ENCODE measurements at places on chromosomes 13 and 19. TPM values are rescaled to one million over a fixed set of nuclear protein-coding genes. Genes with fewer than 3 reads are reported as not detected.

NLRP11 gene
- total RNA-seq: not detected

DNA sequence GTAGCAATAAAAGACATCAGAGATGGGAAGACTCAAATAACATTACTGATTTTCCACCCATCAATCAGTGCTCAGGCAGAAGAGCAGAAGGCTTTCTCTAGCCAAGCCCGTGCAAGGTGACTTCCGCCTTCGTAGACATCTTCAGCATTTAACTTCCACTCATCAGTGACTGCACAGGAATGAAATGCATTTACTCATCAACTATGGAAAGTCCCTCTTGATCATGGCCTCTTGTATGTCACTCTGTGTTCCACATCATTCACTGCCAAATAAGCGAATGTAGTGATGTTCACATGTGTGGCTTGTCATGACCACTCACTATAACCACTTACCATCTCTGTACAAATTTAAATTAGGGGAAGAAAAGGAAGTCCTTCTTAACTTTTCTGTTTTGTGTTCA lies 49.4 kb downstream of the SACS start:
- DNase-seq: no peak

- no peak for DNase-seq
Observed at GRCh38 chr13:57624565-57625435, 6.7 kb upstream of the PCDH17 start.

DNA sequence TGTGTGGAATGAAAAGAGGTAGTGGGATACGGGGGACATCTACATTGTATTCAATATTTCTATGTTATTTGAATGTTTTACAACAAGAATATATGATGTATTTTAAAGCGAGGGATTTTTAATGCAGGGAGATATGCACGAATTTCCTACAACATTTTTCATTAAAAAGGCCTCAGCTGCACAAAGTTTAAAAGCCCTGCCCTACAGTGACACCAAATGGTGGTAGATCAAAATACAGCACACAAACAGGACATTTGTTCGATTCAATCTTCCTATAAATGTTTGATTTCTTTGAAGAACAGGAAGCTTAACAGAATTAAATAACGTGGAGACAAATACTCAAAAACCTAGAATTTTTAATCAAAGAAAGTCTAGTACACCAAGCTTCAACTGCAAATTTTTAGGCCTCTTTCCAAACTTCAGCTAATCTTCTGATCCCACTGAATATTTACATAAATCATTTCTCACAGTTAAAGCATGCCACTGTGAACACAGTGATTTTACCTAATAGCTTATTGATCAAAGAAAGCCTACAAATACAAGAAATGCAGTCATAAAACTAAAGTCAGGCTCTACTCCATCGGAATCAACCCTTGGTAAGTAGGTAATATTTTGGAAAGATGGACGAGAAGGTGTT lies 257.2 kb downstream of the DIAPH3 start:
- no peak for DNase-seq

DNA sequence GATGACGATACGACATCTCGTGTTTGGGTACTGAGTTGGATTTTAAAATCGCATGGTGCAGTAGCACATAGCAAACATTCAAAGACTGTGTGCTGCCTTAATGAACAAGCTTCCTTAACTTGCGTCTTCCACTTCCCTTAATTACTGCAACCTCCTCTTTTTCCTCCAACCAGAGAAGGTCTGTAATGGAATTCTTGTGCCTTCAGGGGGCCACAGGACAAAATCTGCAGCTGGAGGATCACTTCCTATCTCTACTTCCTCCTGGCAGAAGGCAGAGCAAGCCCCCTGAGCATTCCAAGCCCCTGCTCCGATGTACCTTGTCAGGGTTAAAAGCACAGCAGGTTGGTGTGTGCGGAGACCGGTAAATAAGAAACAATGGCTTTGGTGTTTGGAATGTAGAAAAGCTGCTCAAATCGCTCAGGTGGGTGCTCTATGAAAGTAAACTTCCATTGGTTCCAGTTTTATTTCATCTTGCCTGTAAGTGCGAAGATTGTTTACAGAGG lies 151.3 kb upstream of the UQCRFS1 start:
- no peak for DNase-seq

- no peak for DNase-seq
Observed at GRCh38 chr19:57302020-57302465, 18.2 kb upstream of the ZNF543 start.

GZMM gene
- total RNA-seq: 0.74 TPM

GRCh38 chr19:14555918-14556661 lies 15.8 kb downstream of the NDUFB7 start:
- DNase-seq: no peak

SIGLEC12 gene
- total RNA-seq: 0.42 TPM

DNA sequence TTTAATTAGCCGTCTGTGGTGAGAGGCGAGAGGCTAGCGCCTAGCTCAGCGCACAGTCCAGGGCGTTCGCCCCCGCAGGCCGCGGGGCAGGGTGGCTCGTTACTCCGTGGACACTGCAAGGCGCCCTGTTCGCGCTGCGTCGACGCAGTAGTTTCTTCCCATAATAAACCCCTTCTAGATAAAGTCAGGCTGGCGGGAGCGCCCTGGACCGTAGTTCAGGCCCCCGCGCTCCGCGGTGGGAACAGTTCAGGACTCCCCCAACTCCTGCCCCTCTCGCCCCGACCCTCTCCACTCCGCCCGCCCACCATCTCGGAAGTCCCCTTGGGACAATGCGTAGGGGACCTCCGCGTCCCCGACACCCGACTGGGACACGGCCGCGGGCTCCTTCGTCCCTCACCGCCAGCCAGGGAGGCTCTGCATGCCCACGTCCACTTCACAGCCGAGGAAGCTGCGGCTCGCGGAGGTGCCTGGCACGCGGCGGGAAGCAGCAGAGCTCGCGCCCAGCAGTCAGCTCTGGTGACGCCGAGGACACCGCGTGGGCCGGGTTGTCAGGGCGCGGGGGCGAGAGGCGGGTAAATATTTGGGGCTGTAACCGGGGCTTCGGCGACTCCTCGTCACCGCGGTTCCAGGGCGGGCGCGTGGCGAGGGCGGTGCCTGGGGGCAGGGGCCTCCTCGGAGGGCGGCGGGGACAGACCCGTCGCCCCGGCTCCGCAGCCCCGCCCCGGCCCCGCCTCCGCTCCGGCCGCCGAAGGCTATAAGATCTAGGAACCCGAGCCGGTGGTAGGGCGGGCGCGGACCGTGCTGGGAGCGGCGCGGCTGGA lies at the start of gene RGCC:
RGCC (plus strand) TSS at position 783 of the 821 bp plus-strand sequence. CDS start 158 bp downstream, outside the sequence.
- DNase-seq: peak; percentile 96

CYP4F8 gene
- total RNA-seq: not detected

EMC10 gene
- total RNA-seq: 60.2 TPM

- peak; percentile 91 for DNase-seq
Observed at GRCh38 chr19:47310819-47311218, 1.2 kb downstream of the C5AR1 start.

TGFB1 gene
- 43.8 TPM for total RNA-seq

FCAR gene
- total RNA-seq: 5.8 TPM

DNA sequence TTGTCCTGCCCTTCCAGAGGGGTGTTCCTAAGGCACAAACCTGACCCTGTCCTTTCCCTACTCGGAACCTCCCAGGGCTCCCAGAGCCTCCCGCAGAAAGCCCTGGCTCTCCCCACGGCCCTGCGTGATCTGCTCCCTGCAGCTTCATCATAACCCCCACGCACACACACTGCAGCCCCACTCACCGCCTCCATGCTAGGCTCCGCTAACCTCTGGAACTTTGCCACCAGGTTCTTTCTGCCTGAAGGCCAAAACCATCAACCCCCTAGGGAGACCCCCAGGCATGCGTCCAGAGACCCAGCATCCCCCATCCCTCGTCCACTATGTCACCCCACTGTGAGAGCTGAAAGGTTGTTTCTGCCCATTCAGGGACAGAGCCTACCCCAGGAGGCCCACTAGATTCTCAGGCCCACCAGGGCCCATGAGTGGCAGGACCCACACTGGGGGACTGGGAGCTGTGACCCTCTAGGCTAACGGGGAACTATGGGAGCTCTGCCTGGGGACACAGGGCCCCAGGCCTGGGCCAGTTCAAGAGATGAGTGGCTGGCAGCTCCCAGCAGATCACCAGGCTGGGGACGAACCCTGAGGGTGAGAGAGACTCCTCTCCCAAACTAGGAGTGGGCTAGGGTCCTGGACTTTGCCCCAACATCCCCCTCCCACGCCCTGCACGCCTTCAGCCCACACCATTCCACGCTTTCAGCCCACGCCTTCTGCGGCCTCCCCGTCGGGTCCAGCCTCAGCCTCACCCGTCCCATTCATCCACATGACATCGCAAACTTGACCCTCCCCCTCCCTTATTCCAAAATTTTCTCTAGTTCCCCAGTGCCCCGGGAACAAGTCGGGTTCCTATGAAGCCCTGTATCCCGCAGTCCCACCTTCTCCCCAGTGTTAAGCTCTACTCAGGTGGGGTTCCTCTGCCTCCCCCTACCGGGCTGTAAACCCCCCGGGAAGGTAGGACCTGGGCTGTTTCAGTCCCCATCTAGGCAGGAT lies 33.2 kb upstream of the PNMA8B start:
- no peak for DNase-seq

- DNase-seq: no peak
Observed at GRCh38 chr19:14413693-14414181, 5.4 kb downstream of the DDX39A start.

DNA sequence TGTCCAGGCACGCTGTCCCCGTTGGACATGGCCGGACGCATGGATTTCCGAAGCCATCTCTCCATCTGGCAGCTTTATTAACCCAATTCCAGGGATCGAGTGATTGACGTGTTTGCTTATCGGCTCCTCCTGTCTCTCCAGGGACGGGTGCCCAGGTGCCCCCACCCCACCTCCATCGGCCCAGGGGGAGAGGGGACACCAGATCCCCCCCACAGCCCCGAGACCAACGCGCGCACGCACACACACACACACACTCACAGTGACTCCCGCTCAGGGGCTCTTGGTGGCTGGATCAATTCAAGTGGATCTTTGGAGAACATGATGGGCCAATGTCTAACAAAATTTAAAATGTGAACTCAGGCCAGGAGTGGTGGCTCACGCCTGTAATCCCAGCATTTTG lies 23.1 kb upstream of the ONECUT3 start:
- no peak for DNase-seq

- DNase-seq: no peak
Observed at GRCh38 chr19:34320277-34320676, 44.7 kb upstream of the GPI start.

GRCh38 chr13:31956980-31957644 lies 74.5 kb upstream of the FRY start:
- no peak for DNase-seq

GRCh38 chr19:2683430-2684003 lies 19.0 kb downstream of the GNG7 start:
- no peak for DNase-seq

DNA sequence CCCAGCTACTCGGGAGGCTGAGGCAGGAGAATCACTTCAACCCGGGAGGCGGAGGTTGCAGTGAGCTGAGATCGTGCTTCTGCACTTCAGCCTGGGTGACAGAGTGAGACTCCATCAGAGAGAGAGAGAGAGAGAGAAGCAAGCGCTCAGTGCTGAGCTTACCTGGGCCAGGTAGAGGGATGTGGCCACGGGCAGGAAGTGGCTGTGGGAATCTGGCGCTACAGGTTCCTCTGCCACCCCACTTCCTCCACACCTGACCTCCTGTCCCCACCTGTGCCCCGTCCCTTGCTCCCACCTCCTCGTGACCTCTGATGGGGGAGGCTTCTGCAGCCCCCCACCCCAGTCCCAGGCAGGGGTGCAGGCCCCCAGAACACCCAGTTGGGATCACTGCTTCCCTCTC lies 1.0 kb upstream of the NCCRP1 start:
- DNase-seq: no peak

DNA sequence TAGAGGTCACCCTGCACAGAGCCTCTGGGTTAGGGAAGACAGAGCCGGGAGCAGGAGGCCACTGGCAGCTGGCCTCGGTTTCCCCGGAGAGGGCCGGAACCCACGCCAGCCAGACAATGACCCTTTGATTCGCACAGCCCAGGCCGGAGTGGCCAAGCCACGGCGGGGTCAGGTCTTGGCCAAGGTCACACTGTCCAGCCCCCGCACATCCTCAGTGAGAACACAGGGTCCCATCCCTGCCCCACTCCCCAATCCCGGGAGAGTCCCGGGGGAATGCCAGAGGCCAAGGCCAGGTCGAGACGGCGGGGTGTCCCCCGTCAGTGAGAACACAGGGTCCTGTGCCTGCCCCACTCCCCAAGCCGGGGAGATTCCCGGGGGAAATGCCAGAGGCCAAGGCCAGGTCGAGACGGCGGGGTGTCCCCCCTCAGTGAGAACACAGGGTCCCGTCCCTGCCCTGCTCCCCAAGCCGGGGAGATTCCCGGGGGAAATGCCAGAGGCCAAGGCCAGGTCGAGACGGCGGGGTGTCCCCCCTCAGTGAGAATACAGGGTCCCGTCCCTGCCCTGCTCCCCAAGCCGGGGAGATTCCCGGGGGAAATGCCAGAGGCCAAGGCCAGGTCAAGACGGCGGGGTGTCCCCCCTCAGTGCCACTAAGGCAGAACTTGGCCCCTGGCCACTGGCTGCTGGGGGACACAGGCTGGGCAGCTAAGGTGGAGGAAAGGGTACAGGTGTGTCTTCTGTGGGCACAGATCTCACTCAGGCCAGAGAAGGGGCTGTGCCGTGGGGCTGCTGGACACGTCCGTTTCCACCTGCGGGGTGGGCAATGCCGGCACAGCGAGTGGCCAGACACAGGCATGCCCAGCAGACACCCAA lies 1.7 kb upstream of the FSTL3 start:
- DNase-seq: no peak

DNA sequence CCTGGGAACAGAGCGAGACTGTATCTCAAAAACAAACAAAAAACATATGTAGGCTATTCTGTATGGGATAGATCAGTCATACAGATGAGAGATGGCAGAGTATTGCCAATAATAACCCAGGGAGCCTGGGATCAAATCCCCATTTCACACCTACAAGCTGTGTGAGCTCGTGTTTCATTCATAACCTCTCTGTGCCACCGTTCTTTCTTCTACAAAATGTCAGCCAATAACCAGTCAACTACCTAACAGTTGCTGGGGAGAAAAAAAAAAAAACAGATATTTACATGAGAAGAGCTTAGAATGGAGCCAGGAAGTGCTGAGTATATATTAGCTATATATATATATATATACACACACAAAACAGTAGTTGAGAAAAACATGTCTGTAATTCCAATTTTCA lies 6.5 kb upstream of the IFNL2 start:
- no peak for DNase-seq

POLR2I gene
- 47.6 TPM for total RNA-seq

DNA sequence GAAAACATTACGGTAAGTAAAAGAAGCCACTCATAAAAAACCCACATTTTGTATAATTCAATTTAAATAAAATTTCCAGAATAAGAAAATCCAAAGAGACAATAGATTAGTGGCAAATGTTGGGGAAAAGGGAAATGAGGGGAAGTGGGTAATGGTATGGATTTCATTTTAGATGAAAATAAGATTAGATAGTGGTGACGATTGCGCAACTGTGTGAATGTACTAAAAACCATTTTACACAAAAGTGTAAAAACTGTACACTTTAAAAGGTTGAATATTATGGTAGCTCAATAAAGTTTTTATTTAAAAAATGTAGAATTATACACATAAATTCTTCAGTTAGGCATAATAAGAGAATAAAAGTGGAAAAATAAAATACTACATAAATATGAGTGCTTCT lies 3.7 kb downstream of the MBD3L1 start:
- no peak for DNase-seq

- no peak for DNase-seq
Observed at GRCh38 chr19:11457115-11457514, 21.7 kb downstream of the PRKCSH start.

- DNase-seq: no peak
Observed at GRCh38 chr19:41815301-41815700, 18.9 kb downstream of the CEACAM3 start.

GRCh38 chr19:45350477-45351058 lies 10.0 kb downstream of the KLC3 start:
- DNase-seq: no peak

Data from posterior vena cava (tissue), 2 donors.